ENCODE measurements at places on chromosomes 2 and 18. TPM values are rescaled to one million over a fixed set of nuclear protein-coding genes. Genes with fewer than 3 reads are reported as not detected.

CNTNAP5 gene
- not detected for total RNA-seq

SERPINB3 gene
- total RNA-seq: not detected

PROM2 gene
- total RNA-seq: 3.1 TPM

PLEK gene
- 2.7 TPM for total RNA-seq

SLC38A11 gene
- not detected for total RNA-seq

TUBA4B gene
- total RNA-seq: 0.35 TPM

EGR4 gene
- total RNA-seq: 0.13 TPM

Data from ovary (tissue), 10 donors.